ENCODE measurements at places on chromosomes 12 and 14.

- 0 out of 2 replicates have a peak, but pooled peaks cover 2% of the 10 kb centered on the region for H3K4me1 ChIP-seq
- no peaks in the 10 kb centered on the region for H3K36me3 ChIP-seq
- no peak overlapping the region for H3K27ac ChIP-seq
- no peaks in the 10 kb centered on the region for H3K27me3 ChIP-seq
- no peak overlapping the region for H3K4me3 ChIP-seq
Measured at GRCh38 chr14:87131879-87132278, 861.1 kb downstream of the GALC start.

GRCh38 chr14:58297412-58297761 is 968 bp upstream of the ARID4A start:
- no peaks in the 10 kb centered on the region for H3K4me1 ChIP-seq
- no peaks in the 10 kb centered on the region for H3K27me3 ChIP-seq
- H3K27ac ChIP-seq, result peak overlapping the region; percentile 98
- no peak for DNase-seq
- H3K36me3 ChIP-seq, result peaks cover 17% of the 10 kb centered on the region
- peak overlapping the region; percentile 70 for H3K4me3 ChIP-seq

GRCh38 chr14:97407701-97408407 is 610.7 kb downstream of the VRK1 start:
- no peak overlapping the region for H3K4me3 ChIP-seq
- H3K27ac ChIP-seq, result no peak overlapping the region
- no peaks in the 10 kb centered on the region for H3K27me3 ChIP-seq
- DNase-seq, result no peak

DNA sequence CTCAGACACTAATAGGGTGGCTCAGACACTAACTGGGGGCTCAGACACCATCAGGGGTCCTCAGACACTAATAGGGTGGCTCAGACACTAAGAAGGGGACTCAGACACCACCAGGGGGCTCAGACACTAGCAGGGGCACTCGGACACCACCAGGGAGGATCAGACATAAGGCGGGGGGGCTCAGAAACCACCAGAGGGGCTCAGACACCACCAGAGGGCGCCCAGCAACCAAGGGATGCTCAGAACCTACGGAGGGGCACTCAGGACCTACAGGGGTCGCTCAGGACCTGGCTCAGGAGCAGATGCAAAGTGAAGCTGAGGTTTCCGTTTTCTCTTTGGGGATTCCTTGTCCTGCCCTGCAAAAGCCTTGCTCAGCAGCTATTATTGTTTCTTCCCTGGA is 448.5 kb downstream of the TMEM121 start:
- no peaks in the 10 kb centered on the region for H3K4me1 ChIP-seq
- no peaks in the 10 kb centered on the region for H3K36me3 ChIP-seq
- no peak for DNase-seq
- H3K27ac ChIP-seq, result no peak overlapping the region
- H3K27me3 ChIP-seq, result no peaks in the 10 kb centered on the region
- H3K4me3 ChIP-seq, result no peak overlapping the region

DNA sequence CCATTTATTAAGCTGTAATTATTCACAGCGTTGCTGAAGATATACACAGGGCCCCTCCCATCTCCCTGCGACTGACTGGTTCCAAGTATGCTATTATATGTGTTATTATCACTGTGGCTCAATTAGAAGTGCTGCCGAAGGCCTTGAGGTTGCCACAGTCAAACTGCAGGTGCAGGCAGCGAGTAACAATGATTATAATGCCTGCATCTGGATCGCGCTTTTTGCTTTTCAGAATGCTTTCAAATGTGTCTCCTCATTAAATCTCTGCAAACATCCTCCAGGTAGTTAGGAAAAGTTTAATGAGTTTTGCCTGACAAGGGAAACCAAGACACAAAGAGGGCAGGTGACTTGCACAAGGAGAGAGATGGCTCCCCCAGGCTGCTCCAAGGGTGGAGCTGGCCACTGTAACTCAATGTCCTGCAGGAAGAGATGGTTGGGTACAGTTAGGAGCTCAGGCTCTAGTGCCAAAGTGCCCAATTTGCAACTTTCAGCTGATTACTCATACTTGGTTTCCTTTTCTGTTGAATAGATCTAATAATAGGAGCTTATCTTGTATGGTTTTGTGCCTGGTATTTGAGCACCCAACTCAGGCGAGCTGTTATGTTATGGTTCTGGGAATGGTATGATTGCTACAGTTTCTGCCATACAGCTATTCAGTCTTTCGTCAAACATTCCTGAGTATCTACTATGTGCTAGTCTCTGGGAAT is 1.7 kb upstream of the SYNE3 start:
- H3K4me3 ChIP-seq, result no peak overlapping the region
- H3K4me1 ChIP-seq, result peaks cover 38% of the 10 kb centered on the region
- no peaks in the 10 kb centered on the region for H3K27me3 ChIP-seq
- no peak overlapping the region for H3K27ac ChIP-seq

DNA sequence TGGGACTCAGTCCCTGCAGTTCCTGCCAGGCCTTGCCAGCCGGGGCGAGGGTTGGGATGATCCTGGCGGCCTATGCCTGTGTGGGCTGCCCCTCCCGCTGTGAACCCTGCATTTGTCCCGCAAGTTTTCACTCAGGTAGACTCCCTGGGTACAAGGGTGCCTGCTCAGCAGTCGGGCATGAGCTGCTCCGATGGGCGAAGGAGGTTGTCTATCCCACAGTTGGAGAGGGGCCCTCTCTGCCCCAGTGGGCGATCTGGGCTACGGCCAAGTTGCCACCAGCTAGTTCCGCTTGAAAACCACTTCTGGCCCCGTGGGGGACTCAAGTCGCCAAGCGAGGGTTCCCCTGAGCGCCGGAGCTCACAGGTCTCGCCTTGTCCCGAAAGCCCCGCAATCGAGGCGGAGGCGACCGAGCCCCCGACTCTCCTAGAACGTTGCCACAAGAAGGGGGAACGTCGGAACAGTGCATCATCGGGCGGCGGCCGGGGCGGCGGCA is 365 bp upstream of the TPI1 start:
- H3K4me1 ChIP-seq, result peaks cover 16% of the 10 kb centered on the region
- peak overlapping the region; percentile 61 for H3K4me3 ChIP-seq
- no peaks in the 10 kb centered on the region for H3K27me3 ChIP-seq
- DNase-seq, result no peak

Data from IMR-90 (cell line).